ENCODE measurements at places on chromosomes 3 and 15. TPM values are rescaled to one million over a fixed set of nuclear protein-coding genes. Genes with fewer than 3 reads are reported as not detected.

Gene ITIH1
- 0.16 TPM for total RNA-seq

Gene C2CD4B
- total RNA-seq: 36.1 TPM

Gene VPS39
- 22.8 TPM for total RNA-seq

Gene TMC3
- not detected for total RNA-seq

Gene DOCK3
- under 0.01 TPM for total RNA-seq

Gene TRPM1
- 0.81 TPM for total RNA-seq

Gene ACP3
- not detected for total RNA-seq

Gene SEC61A1
- 261 TPM for total RNA-seq

Gene PTPRG
- total RNA-seq: 22.5 TPM

Measured in bladder microvascular endothelial cell (primary cell).